ENCODE measurements at places on chromosomes 16 and 17. TPM values are rescaled to one million over a fixed set of nuclear protein-coding genes. Genes with fewer than 3 reads are reported as not detected.

DNA sequence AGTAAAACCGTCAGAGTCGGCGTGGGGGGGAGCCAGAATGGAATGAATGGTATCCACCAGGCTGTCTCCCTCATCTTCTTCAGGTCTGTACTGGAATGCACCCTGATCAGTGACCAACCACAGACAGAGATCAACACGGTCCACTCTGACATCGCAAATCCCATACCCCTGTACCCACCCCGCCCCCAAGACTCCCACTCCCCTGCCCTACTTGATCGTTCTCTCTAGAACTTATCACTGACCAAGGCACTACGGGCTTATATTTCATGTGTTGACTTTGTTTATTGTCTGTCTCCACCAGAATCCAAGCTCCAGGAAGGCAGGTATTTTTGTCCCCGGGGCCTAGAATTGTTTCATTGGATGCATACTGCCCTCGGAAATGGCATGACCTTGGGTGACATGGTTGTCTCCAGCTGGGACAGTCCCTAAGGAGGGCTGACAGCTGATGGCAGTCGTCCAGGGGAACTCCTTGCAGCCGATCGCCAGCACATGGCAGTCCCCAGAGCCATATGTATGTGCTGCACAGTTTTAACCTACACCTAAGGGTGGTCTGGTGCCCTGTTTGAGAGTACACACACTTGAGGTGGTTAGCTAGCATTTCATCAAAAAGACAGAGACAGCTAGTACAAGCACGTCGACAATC, 526 bp upstream of the MFSD6L start:
- H3K36me3 ChIP-seq, result peaks cover 21% of the 10 kb centered on the region
- DNase-seq, result no peak
- no peak overlapping the region for H3K4me3 ChIP-seq
- no peaks in the 10 kb centered on the region for H3K4me1 ChIP-seq

- H3K27ac ChIP-seq, result no peak overlapping the region
- no peaks in the 10 kb centered on the region for H3K27me3 ChIP-seq
- no peak for DNase-seq
Observed at GRCh38 chr16:30839523-30840227, 52.7 kb upstream of the ZNF629 start.

- H3K4me1 ChIP-seq, result no peaks in the 10 kb centered on the region
- no peak for DNase-seq
- H3K27me3 ChIP-seq, result peaks cover 8% of the 10 kb centered on the region
- no peak overlapping the region for H3K4me3 ChIP-seq
- no peaks in the 10 kb centered on the region for H3K36me3 ChIP-seq
Observed at GRCh38 chr17:49244839-49245238, 14.3 kb upstream of the PHOSPHO1 start.

GRCh38 chr16:51035110-51035498, 116.0 kb downstream of the SALL1 start:
- DNase-seq, result no peak
- no peaks in the 10 kb centered on the region for H3K27me3 ChIP-seq
- H3K27ac ChIP-seq, result no peak overlapping the region
- H3K4me1 ChIP-seq, result no peaks in the 10 kb centered on the region
- H3K36me3 ChIP-seq, result no peaks in the 10 kb centered on the region

DNA sequence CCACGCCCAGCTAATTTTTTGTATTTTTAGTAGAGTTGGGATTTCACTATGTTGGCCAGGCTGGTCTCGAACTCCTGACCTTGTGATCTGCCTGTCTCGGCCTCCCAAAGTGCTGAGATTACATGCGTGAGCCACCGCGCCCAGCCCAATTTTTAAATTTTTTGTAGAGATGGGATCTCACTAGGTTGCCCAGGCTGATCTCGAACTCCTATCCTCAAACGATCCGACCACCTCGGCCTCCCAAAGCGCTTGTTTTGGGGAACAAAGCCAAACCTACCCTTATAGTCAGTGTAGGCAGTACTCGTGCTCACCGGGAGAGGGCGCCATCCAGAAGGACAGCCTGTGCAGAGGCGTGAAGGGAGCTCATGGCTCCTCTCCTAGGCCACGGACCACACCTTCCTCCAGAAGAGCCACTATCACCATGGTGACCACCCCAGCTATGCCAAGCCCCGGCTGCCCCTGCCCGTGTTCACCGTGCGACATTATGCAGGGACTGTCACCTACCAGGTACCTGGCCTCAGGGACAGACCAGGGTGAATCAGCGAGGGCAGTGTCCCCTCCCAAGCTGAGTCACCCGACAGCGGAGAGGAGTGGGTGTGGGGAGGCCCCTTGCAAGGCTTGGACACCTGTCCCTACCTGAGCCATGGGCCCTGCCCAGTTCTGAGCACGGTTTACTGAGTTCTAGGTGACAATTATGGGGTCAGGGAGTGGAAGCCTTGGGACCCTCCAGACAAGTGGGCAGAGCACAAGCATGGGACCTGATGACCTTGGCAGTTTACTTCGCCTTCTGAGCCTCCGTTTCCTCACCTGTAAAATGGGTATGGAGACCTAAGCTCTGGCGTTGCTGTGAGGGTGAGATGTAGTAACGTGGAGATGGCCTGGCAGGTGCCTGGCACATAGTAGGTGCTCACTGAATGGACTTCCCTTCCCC, 13.7 kb downstream of the MYO15B start:
- peak; percentile 78 for DNase-seq
- no peak overlapping the region for H3K27ac ChIP-seq
- H3K27me3 ChIP-seq, result no peaks in the 10 kb centered on the region
- peaks cover 5% of the 10 kb centered on the region for H3K4me1 ChIP-seq

GRCh38 chr17:76000016-76000754, 470 bp upstream of the CDK3 start:
- H3K27me3 ChIP-seq, result no peaks in the 10 kb centered on the region
- peaks cover under 1% of the 10 kb centered on the region for H3K36me3 ChIP-seq
- H3K4me3 ChIP-seq, result no peak overlapping the region
- no peak overlapping the region for H3K27ac ChIP-seq
- DNase-seq, result peak; percentile 75
- peaks cover 20% of the 10 kb centered on the region for H3K4me1 ChIP-seq

- no peaks in the 10 kb centered on the region for H3K27me3 ChIP-seq
- no peak overlapping the region for H3K4me3 ChIP-seq
- H3K27ac ChIP-seq, result no peak overlapping the region
- peaks cover 51% of the 10 kb centered on the region for H3K36me3 ChIP-seq
Observed at GRCh38 chr17:82950525-82951102, 110.8 kb upstream of the ZNF750 start.

GRCh38 chr16:87384162-87384874, 742 bp upstream of the FBXO31 start:
- peaks cover 55% of the 10 kb centered on the region for H3K4me1 ChIP-seq
- peaks cover 2% of the 10 kb centered on the region for H3K27me3 ChIP-seq
- peaks cover 6% of the 10 kb centered on the region for H3K36me3 ChIP-seq

DNA sequence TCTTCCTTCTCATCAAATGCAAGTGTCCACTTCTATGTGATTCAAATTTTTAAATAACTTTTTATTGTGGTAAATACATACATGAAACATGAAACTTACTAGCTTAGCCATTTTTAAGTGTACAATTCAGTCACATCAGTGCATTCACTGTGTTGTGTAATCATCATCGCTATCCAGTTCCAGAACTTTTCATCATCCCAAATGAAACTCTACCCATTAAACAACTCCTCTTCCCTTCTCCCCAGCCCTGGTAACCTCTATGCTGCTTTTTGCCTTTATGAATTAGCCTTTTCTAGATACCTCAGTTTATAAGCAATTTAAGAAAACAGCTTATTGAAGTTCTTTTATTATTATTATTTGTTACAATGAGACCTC, 41.1 kb upstream of the IL34 start:
- peaks cover 4% of the 10 kb centered on the region for H3K27me3 ChIP-seq
- peaks cover 8% of the 10 kb centered on the region for H3K4me1 ChIP-seq
- H3K4me3 ChIP-seq, result no peak overlapping the region
- no peak overlapping the region for H3K27ac ChIP-seq
- no peak for DNase-seq

DNA sequence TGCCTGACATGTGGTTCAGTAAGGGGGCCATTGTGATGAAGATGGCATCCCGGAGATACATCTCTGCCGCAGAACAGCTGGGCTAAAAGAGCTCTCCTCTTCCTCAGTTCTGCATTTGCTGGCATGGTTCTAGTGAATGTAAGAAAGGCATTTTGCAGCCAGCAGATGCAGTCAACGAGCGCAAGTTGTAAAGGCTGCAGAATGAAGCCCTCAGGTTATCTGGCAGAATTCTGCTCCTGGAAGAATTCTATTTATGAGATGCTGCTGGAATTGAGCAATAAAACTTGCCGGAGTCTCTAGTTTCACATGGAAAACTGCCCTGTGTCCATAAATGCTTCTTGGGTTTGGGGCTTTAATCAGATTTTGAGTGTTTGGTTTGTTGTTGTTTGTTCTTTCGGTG, 176.8 kb upstream of the HSBP1 start:
- H3K27ac ChIP-seq, result no peak overlapping the region
- H3K4me1 ChIP-seq, result no peaks in the 10 kb centered on the region
- H3K27me3 ChIP-seq, result no peaks in the 10 kb centered on the region
- H3K4me3 ChIP-seq, result no peak overlapping the region
- no peak for DNase-seq

Gene PYDC1
- not detected for total RNA-seq

Gene ALOXE3
- not detected for total RNA-seq

Gene DCTPP1
- 87.3 TPM for total RNA-seq

Gene C17orf67
- total RNA-seq, result 3.2 TPM

Gene KRT33A
- not detected for total RNA-seq
